ENCODE measurements at places on chromosomes 3 and 15.

- DNase-seq: no peak
These were observed 7.0 kb downstream of the CHST14 start for GRCh38 chr15:40477642-40478327.

DNA sequence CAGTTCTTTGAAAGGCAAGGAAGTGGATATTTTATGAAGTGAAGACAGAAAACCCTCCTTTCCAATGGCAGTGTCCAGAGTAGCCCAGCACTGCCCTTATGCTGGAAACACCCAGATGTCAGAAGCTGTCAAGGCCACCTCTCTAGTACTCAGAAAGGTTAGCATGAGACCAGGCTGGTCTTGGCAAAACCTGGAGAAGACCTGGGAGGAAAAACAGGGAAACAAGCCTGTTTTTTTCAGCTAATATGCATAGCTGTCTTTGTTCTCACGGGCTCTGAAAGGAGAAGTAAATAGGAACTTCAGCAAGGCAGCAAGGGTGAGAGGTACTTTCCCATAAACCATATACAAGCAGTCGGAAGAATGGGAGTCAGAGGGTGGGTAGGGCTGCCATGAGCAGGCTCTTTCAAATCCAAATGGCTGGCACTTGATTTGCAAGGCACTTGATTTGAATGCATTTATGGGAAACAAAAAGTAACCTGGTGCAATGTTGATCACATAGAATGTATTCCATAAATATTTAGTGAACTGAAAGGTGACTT is 55.8 kb downstream of the HEG1 start:
- DNase-seq: no peak

- no peak for DNase-seq
These were observed 12.6 kb downstream of the PTH1R start for GRCh38 chr3:46890132-46890531.

DNA sequence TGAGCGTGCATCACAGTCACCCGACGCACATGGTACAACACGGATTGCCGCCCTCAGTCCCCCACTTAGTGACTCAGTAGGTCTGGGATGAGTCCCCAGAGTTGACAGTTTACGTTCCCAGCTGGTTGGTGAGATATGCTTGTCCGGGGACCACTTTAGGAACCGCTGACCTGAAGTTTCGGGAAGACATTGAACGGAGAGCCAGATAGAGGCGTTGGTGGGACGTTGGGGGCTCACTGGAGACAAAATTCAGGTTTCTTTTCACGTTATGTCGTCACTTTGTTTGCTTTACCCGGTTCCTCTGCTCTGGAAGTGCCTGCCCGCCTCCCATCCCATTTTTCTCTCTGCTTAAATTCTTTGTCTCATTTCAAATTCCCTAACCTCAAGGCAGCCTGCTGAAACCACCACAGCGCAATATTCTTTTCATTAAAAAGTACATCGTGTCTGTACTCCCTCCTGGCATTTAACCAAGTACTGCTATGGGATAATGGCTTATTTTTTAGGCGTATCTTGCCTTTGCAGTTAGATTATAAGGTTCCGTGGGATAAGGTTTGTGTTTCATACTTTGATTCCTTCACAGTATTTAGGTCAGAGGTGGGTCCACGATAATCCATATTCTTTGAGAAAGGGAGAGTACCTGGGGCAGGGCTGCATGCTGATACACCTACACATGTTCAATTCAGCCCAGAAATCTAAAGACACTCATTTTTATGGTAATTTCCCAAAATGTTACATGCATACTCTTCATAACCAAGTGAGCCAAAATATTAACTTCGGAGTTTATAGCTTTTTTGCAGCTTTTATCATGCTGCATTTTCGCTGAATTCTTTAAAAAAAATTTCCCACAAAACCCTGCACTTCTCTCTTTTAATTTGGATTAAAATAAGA is 921 bp downstream of the LMLN start:
- DNase-seq: no peak

DNA sequence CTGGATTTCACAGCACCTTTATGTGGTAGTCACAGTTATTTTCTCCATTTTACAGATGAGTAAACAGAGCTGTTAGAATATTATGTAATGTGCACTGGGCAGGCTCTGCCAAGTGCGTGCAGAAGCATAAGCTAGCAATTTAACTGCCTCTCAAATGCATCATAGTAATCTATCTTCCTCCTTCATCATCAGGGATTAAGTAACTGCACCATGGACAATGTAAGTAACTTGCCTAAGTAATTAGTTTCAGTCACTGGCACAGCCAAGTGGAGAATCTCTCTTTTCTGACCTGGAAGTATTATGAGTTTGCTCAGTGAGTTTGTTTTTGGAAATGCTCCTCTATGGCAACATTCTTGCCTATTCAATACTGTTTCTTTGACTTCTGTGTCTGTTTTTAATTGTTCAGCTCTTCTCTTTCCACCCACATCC is 260.5 kb downstream of the PTPRG start:
- DNase-seq: no peak

- DNase-seq: peak; percentile 72
These were observed 86.9 kb upstream of the MEX3B start for GRCh38 chr15:82132742-82133141.

All from Panc1 (cell line).